ENCODE measurements at places on chromosomes 3 and 15.

- H3K27ac ChIP-seq: peak overlapping the region; percentile 81
- H3K4me3 ChIP-seq: no peak overlapping the region
- DNase-seq: peak; percentile 50
- H3K36me3 ChIP-seq: no peaks in the 10 kb centered on the region
- peaks cover 29% of the 10 kb centered on the region for H3K4me1 ChIP-seq
Observed at GRCh38 chr15:89825271-89825940, 10.8 kb upstream of the ANPEP start.

DNA sequence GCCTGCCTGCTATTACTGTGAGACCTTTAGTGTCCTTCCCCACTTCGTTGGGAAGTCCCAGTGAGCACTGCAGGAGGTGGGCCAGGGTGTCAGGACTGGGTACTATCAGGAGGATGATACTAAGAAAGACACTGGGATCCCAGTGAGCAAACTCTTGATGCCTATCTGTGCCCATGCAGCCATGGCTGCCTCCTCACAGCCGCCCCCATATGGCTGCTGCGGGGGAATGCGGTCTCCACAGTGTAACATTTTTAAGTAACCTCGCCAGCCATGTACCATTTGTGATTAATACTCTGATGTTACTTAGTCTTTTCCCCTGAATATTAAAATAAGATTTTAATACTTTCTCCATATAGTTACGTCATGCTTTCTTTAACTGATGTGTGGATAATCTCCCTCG is 312.2 kb downstream of the RYR3 start:
- no peaks in the 10 kb centered on the region for H3K4me1 ChIP-seq
- H3K36me3 ChIP-seq: no peaks in the 10 kb centered on the region
- DNase-seq: no peak

- H3K4me1 ChIP-seq: no peaks in the 10 kb centered on the region
- H3K27me3 ChIP-seq: no peaks in the 10 kb centered on the region
- H3K27ac ChIP-seq: no peak overlapping the region
- DNase-seq: no peak
- H3K4me3 ChIP-seq: no peak overlapping the region
- no peaks in the 10 kb centered on the region for H3K36me3 ChIP-seq
Observed at GRCh38 chr3:183218826-183219225, 34.2 kb upstream of the B3GNT5 start.

GRCh38 chr3:17431004-17431403 is 311.4 kb downstream of the TBC1D5 start:
- no peak overlapping the region for H3K27ac ChIP-seq
- no peak overlapping the region for H3K4me3 ChIP-seq
- no peak for DNase-seq
- no peaks in the 10 kb centered on the region for H3K36me3 ChIP-seq
- no peaks in the 10 kb centered on the region for H3K27me3 ChIP-seq
- H3K4me1 ChIP-seq: no peaks in the 10 kb centered on the region

GRCh38 chr15:67542420-67543347 is at the start of gene MAP2K5:
MAP2K5 (plus strand) TSS chr15:67542703; CDS start chr15:67543336, 633 bp downstream.
- H3K36me3 ChIP-seq: no peaks in the 10 kb centered on the region
- no peaks in the 10 kb centered on the region for H3K27me3 ChIP-seq
- peak within 1 kb of the TSS; percentile 40 for H3K4me3 ChIP-seq
- H3K27ac ChIP-seq: peak within 1 kb of the TSS; percentile 87
